ENCODE measurements at places on chromosomes 3 and 15. TPM values are rescaled to one million over a fixed set of nuclear protein-coding genes. Genes with fewer than 3 reads are reported as not detected.

DNA sequence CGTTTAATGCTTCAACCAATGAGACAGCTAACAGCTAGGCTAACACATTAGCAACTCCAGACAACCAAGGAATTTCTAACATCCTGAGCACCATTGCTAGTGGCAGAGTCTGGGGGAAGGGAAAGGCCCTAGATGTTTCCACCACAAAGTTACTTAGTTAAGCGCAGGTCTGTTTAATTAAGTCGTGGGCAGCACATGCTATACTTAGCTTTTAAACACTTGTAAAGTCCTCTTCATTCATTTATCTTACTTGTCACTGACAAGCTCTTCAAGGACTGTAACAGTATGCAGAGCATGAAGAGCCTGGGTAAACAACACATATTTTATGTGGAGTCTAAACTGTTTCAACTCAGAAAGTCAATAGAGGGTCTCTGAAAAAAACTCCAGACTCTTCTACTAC, 221.1 kb upstream of the WNT5A start:
- DNase-seq: no peak
- H3K36me3 ChIP-seq: no peaks in the 10 kb centered on the region
- peaks cover 5% of the 10 kb centered on the region for H3K27me3 ChIP-seq
- H3K4me1 ChIP-seq: no peaks in the 10 kb centered on the region
- no peak overlapping the region for H3K4me3 ChIP-seq
- H3K27ac ChIP-seq: no peak overlapping the region

- H3K4me3 ChIP-seq: no peak overlapping the region
- no peaks in the 10 kb centered on the region for H3K36me3 ChIP-seq
- no peak overlapping the region for H3K27ac ChIP-seq
- peaks cover 26% of the 10 kb centered on the region for H3K27me3 ChIP-seq
Measured at GRCh38 chr3:171685116-171685895, 125.0 kb downstream of the PLD1 start.

The CATSPER2 gene
- 6.9 TPM for total RNA-seq

The TM4SF1 gene
- not detected for total RNA-seq

GRCh38 chr15:48641416-48641815, 4.1 kb downstream of the FBN1 start:
- H3K36me3 ChIP-seq: no peaks in the 10 kb centered on the region
- H3K4me3 ChIP-seq: no peak overlapping the region
- no peak overlapping the region for H3K27ac ChIP-seq
- DNase-seq: no peak
- peaks cover 19% of the 10 kb centered on the region for H3K27me3 ChIP-seq

DNA sequence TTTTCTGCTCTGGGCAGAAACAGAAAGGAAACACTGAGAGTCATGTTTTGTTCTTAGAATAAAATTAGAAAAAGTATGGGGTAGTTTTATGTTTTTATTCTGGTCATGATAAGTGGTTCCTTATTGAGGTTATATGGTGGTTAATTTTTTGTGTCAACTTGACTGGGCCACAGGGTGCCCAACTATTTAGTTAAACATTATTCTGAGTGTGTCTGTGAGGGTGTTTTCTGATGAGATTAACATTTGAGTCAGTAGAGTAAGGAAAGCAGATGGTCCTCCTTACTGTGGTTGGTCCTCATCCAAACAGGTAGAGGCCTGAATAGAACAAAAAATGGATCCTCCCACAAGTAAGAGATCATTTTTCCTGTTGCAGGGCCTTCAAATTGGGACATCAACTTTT, 98.9 kb downstream of the C3orf38 start:
- no peak overlapping the region for H3K27ac ChIP-seq
- no peaks in the 10 kb centered on the region for H3K4me1 ChIP-seq
- no peak overlapping the region for H3K4me3 ChIP-seq
- peaks cover 4% of the 10 kb centered on the region for H3K27me3 ChIP-seq
- no peak for DNase-seq

The SYNM gene
- total RNA-seq: 3.3 TPM

The CSTA gene
- total RNA-seq: not detected

DNA sequence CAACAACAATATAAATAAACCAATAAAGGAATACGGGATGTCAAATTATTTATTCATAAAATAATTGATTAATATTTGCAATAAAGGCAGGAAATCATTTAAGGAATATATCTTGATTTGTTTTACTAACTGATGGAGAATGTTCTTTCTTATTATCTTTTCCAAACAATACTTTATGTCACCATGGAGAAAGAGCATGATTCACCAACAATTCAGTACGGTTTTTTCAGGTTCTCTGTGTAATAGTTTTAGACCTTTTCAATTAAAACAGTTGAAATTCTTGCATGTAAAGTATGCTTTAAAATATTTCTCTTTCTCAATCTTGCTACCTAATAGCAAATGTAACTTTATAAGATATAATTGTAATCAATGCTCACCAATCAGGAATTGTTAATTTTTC, 41.7 kb upstream of the MBNL1 start:
- DNase-seq: no peak
- peaks cover 74% of the 10 kb centered on the region for H3K4me1 ChIP-seq
- H3K27ac ChIP-seq: no peak overlapping the region
- H3K27me3 ChIP-seq: no peaks in the 10 kb centered on the region
- no peaks in the 10 kb centered on the region for H3K36me3 ChIP-seq
- H3K4me3 ChIP-seq: no peak overlapping the region

GRCh38 chr15:56082263-56082761, 88.9 kb upstream of the NEDD4 start:
- H3K4me3 ChIP-seq: no peak overlapping the region
- no peaks in the 10 kb centered on the region for H3K36me3 ChIP-seq
- H3K4me1 ChIP-seq: no peaks in the 10 kb centered on the region
- H3K27me3 ChIP-seq: peaks cover 7% of the 10 kb centered on the region
